ENCODE measurements at places on chromosomes 1 and 21.

DNA sequence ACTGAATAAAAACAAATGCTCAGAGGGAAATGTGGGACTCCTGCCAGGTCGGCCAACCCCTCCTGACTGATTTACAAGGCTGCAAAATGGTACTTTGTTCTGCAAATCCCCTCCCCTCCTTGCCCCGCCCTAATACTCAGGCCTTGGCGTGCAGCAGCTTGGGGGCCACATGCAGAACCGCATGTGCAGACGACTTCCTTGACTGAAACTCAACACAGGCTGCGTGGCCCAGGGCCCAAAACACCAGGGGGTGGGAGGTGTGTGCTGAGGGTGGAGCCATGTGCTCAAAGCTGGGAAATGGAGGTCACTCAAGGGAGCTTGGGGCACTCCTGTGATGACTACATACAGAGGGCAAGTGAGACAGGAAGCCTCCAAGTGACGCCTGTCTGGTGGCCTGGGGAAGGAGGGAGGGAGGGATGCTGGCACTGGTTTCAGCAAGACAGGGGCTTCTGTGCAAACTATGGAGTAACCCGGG, 87.2 kb downstream of the MRPL37 start:
- peak; percentile 89 for DNase-seq

- peak; percentile 41 for DNase-seq
These were observed 1.1 kb downstream of the SPSB1 start for GRCh38 chr1:9293533-9294404.

DNA sequence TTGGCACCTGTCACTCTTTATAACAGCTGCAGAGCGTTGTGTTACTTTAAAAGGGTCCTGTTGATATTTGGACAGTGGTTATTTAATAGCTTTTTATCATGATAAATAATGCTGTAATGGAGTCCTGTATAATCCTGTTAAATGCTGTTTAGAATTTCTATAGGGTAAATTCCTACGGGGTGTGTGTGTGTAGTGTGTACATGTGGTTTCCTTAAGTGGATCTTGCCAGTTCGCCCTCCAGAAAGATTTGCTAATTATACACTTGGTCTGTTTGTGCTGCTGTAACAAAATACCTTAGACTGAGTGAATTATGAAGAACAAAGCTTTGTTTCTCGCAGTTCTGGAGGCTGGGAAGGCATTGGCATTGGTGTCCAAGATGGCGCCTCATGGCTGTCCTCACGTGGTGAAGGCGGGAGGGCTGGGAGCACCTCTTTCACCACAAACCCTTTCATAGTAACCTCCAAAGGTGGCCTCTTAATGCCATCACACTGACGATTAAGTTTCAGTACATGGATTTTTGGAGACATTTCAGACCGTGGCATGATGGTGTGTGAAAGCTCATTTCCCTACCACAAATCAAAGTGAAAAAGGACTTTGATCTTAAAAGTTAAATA, 11.2 kb downstream of the PRMT2 start:
- no peak for DNase-seq

DNA sequence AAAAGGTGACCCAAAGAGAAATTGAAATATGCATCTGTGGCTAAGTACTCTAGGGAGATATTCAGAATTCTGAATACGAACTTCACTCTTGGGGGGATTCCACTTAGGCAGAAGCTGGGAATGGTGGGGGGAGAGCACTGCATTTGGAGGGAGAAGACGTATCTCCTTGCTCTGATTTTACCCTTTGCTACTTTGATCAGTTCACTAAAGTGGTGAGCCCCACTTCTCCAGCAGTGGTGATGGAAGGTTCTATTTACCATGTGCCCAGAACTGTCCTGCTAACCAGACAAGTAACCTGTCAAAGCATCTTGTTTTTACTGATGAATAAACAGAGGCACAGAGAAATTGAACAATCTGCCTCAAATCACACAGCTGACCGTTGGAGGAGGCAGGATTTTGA, 483.4 kb downstream of the SIPA1L2 start:
- DNase-seq, result no peak

- DNase-seq, result no peak
These were observed 5.7 kb downstream of the SLC35A3 start for GRCh38 chr1:99975529-99975928.

GRCh38 chr21:45383111-45383614, 21.8 kb upstream of the COL18A1 start:
- DNase-seq, result peak; percentile 59

DNA sequence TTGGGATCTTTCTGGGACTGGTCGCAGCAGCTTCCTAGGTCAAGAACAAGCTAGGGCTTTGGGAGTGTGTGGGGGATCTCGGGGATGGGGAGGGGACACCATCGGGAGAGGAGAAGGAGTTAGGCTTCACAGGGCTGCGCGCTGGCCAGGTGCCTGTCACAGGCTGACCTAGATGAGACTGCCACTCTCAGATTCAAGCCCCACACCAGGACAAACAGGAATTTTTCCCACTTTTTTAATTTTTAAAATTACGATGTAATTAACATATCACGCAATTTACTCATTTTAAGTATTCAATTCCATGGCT, 180.6 kb downstream of the CAMTA1 start:
- no peak for DNase-seq

GRCh38 chr21:41010101-41010435, 157.9 kb upstream of the BACE2 start:
- DNase-seq, result no peak

GRCh38 chr1:22776035-22776613, 65.5 kb downstream of the EPHB2 start:
- DNase-seq, result no peak

DNA sequence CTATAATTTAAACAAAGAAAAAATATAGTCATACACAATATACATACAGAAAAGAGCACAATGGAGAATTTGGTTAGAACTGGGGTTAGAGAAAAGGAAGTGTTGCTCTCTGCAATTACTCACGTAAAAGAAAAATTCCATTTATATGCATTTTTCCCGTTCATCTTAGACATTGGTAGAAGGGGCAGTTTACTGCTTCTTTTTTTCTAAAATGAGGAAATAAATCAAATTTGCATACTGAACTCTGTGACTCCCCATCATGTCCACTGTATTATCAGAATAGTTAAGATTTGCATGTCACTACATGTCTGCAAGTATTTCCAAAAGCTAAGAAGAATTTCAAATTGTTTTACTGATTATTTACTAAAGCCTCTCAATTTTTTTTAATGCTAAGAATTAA, 44.1 kb upstream of the C1orf105 start:
- DNase-seq, result no peak

DNA sequence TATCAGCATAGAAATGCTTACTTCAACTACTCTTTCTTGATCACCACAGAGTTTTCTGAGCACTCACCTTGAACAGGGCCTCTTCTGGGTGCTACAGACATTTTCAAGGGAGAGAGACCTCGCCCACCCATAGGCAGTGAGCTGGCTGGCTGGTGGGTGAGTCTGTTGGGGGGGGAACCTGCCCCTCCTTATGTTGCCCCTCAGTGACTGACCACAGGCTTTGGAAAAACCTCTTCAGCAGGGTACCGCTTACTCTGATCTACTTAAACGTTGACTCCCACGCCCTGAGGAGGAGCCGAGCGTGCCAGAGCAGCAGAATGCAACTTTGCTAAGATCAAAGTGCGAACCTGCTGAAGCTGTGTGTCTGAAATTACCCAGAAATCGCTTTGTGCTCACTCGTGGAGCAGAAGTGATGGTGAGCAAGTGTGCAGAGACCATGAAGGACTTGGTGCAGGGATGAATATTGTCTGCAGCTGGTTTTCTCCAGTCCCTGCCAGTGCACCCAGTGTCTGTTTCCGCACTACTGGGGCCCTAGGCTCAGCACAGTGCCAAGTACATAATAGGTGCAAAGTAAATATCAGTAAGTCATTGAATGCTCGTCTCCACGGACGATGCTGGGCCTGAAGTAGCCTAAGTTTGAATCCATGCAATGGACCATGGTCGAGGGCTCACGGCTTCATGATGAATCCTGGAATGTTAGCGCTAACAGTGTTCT, 158.7 kb upstream of the IRF2BP2 start:
- DNase-seq, result no peak

DNA sequence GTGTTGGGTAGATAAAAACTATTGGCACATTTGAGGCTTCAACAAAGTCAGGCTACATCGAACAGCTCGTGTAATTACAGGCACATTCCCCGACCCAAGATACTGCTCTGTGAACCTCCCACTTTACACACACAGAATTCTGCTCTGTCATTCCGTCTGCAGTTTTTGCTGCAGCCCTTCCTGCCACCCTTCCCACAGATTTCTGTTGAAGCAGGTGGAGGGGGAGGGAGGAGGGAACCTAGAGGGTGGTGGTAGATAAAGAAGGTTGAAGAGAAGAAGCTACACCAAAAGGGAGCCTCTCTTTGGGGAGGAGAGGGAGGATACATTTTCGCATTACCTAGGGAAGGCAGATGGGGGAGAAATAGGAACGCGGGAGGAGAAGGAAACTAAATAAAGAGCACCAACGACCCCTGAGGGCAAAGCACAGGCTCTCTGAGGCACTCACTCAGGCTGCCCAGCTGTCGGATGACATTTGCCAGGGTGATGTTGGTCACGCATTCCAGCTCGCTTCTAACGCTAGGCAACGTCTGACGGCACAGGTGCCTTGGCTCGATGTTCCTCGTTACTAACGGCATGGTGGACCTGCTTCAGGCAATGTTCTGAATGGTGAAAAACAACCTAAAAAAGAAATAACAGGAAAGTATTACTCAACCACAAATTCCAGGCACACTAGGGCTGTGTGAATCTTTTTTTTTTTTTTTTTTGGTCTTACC, 36.0 kb downstream of the GPR3 start:
- peak; percentile 93 for DNase-seq

GRCh38 chr1:38018864-38019343, 6.4 kb downstream of the UTP11 start:
- DNase-seq, result no peak

GRCh38 chr1:50562106-50562505, 138.9 kb upstream of the DMRTA2 start:
- DNase-seq, result no peak

- DNase-seq, result peak; percentile 78
These were observed at the start of gene CBR1 for GRCh38 chr21:36069713-36070583. Gene CBR1, plus strand, starts transcription at chr21:36070024. Its CDS starts 92 bp downstream, at chr21:36070116.

DNA sequence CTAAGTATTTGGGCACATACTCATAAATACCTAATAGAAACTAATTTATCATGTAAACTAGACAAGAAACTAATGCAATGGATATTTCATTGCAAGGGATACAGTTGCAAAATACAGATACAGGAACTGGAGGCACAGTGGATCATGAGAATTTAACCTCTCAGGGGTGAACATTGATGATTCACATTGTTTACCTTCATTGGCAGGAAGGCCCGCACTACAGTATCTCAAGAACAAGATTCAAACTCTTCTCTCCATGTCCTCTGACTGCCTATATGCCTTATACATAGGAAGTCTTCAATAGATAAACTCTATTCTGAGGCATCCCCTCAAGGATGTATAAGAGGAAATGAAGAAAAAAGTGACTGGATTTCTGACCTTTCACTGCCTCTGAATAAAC, 18.4 kb upstream of the PTBP2 start:
- no peak for DNase-seq

GRCh38 chr1:246791303-246791918, 67.2 kb downstream of the SCCPDH start:
- no peak for DNase-seq

Measured in K562 (cell line).